ENCODE measurements at places on chromosomes 4 and X.

GRCh38 chr4:13700021-13700857 lies 72.7 kb upstream of the BOD1L1 start:
- DNase-seq, result no peak

DNA sequence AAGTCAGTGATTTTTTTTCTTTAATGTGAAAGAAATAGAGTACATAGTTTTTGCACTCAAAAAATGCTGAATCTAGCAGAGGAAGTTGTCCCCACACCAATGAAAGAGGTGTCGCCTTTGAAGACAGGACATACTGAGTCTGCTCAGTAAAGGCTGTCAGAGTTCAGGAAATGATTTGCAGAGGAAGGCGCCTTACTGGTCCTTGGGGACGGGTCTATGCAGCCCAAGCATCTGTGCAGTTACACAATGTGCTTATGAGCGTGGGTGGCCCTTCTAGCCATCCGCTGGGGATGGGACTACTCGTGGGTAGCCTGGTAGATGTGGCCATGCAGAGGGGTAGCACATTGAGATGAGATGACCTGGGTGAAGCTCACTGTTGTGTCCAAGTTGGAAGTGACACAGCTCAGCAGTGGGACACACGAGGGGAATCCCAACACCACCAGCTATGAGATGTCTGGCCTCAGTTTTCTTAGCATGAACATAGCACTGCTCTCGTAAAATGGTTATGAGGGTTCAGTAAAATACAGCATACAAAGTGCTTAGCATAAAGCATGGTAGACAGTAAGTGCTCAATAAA lies 116.5 kb upstream of the RBPJ start:
- DNase-seq, result no peak

DNA sequence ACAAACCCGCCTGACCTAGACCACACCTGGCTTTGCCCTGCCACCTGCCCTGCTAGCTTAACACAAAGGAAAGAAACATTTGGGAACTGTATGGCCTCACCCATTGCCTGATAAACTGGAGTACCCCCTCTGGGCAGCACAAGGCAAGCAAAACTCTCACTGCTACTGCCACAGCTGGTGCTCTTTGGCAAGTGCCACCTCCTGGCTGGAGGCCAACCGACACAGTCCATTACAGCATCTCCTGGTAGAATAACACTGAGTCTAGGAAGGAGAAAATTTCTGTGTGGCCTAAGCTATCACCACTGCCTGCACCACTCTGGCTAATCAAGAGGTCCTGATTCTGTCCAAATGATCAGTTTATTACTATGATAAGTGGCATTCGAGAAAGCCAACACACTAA lies 18.9 kb upstream of the SPANXN3 start:
- no peak for DNase-seq

DNA sequence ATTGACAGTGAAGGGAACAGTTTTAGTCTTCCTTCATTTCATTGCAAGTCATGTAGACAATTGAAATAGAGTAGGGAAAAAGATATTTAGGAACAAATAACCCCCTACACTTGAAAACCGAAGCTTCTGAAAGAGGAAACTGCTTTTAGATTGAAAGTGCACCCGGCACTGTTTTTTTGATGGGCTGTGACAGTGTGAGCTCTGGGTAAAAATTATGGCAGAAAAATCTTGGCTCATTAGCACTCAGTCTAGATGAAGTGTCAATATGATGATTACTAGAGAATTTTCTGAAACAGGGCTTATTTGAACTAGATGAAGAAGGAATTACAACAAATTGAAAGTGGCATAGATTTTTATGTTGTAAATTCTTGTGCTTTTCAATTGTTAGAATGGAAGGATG lies 1132.4 kb downstream of the RAPGEF2 start:
- no peak for DNase-seq

DNA sequence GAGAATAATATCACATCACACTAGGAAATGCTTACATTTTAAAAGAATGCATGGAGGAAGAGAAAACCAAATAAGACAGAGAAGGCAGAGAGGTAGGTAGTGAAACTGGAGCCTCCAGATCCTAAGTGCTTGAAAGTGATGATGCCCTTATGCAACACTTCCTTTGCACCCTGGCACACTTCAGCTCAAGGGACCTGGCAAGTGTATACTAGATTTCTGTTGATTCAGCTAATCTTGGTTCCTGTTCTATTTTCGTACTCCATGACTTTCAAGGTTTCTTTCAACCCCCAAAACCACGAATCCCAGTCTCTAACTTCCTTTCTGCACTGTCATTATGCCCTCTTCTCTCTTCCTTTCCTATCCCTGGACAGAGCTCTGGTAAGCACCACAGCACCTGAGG lies 36.9 kb upstream of the SH3KBP1 start:
- no peak for DNase-seq

Data from right cardiac atrium (tissue), 5 donors.